ENCODE measurements at places on chromosomes 12 and 14.

GRCh38 chr12:128813883-128814282 is 9.9 kb downstream of the SLC15A4 start:
- DNase-seq = no peak

DNA sequence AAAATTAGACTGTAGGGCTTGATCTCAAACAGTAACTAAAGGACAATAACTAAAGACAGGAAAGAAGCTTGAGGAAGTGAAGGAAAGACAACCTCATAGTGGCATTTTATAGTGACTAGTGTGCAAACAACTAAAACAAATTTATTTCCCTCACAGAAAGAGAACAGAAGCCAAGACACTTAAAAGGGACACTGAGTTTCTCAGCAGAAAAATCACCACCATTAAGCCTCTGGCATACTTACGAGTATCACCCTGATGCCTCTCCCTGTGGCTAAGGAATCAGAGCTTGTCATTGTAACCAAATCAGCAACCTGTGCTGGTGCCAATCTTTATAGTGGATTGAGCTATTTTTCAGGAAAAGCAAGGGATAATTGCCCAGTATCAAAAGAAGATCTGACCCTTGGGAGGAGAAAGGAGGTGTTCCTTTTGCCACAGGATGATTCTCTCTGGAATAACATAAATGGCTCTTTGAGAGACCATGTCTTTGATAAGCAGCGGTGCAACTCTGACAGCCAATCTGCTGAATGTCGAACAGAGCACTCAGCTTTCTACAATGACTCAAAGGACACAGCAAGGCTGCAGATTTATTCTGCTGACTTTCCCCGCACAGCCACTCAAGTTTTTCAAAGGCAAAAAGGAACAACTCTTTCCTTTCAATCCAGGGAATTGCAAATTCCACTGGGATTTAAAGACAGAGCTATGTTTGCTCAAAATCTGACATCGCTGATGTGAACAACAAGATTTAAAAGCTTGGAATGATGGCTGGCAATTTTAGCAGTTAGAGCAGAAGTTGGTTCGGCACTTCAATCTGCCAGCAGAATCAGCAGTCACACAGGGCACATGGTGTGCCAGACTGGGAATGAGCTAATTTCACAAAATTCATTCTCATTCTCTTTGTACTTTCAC is 34.6 kb downstream of the ATF7 start:
- DNase-seq = peak; percentile 32

- no peak for DNase-seq
Measured at GRCh38 chr12:46043972-46044520, 53.7 kb upstream of the SCAF11 start.

DNA sequence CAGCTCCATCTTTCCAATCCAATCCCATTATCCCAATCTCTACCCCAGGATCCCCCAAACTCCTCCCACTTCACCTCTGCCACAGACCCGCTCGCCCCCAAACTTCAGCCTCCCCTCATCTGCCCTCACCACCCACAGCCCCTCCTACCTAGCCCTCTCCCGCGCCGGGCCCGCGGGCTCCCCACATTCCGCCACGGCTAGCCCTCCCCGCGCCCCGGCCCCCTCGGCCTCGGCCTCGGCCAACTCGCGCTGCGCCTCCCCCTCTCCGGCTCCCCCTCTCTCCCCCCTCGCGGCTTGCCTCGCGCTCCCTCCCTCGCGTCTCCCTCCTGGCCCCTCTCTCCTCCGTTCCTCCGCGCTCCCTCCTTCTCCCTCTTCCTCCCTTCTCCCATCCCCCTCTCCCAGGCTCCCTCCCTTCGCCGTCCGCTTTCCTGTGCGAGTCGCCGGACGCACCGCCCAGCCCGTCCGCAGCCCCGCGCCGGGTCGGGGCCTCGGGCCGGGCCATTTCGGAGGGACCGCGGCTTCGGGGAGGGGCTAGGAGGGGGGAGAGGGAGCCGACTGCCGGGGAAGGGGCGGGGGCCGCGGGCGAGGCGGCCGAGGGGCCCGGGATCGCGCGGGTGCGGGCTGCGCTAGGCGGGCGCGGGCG is at the start of gene ATN1:
Gene ATN1, plus strand, starts transcription at position 581 of the 643 bp plus-strand sequence. CDS start 6,043 bp downstream, outside the sequence.
- DNase-seq = peak; percentile 86

All from SK-N-DZ (cell line).